ENCODE measurements at places on chromosomes 12 and 14.

DNA sequence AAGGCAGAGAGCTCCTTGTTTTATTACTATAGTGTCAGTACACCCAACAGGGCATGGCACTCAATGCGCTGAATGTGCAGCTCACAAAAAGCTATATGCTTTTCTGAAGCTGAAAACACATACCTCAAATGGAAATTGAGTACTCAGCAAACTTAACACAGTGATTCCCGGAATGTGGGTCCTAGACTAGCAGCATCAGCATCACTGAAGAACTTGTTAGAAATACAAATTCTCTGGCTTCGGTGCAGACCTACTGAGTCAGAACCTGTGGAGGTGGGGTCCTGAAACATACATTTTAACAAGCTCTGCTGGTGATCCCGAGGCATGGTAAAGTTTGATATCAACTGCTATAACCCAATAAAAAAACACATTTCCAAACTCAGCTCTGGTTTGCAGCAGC lies 14.9 kb downstream of the RERG start:
- DNase-seq = no peak

DNA sequence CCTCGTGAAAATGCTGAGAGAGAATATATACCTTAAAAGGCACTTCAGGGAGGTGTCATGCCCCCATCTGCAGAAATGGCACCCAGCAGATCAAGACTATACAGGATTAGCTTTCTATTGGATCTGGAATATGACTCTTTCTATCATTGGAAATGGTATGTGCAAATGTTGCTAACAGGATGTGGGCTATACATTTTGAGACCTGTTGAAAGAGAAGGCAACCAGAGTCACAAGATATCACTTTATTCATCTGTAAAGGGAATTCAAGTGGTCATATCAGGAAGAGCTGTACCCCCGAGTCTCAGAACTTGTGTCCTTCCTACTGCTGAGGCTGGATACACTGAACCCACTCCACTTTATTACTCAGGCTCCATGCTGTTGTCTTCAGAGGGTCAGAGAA lies 46.1 kb upstream of the FRMD6 start:
- DNase-seq = no peak

GRCh38 chr12:12081836-12082497 lies 11.2 kb downstream of the BCL2L14 start:
- no peak for DNase-seq

- DNase-seq = no peak
Measured at GRCh38 chr12:30977537-30978349, 51.2 kb downstream of the TSPAN11 start.

GRCh38 chr14:104595116-104595675 lies 9.4 kb downstream of the TMEM179 start:
- DNase-seq = no peak

DNA sequence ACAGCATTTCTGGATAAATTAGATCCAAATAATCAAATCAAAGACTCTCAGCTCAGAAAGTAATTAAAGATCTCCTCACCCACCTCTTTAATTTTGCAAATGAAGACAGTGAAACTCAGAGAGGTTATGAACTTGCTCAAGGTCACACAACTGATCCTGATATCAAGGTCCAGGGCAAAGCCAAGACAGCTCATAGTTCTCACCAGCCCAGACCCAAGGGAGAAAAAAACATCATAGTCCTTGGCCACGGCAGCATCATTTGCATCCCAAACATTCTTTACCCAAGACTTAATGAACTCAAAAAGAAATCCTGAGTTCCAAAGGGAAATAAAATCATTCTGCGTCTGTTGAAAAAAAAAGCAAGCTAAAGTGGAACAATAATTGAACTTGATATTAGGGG lies 112.1 kb downstream of the DAD1 start:
- no peak for DNase-seq

- DNase-seq = no peak
Measured at GRCh38 chr12:21571046-21571445, 33.6 kb downstream of the GYS2 start.

GRCh38 chr12:30450872-30451271 lies 244.8 kb downstream of the IPO8 start:
- no peak for DNase-seq

- no peak for DNase-seq
Measured at GRCh38 chr12:101826766-101827368, 3.9 kb downstream of the GNPTAB start.

DNA sequence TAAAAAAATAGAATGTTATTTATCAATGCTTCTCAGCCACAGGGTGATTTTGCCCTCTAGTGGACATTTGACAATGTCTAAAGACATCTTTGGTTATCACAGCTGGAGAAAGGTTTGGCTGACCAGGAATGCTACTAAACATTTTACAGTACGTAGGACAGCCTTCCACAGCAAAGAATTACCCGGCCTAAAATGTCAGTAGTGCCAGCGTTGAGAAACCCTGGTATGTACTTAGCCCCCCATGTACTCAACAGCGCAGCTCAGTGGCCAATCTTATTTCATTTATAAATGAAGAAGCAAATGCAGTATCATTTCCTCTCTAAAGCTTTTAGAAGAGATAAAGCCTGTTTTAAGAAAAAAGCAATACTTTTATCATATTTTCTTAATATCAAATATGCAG lies 5.8 kb downstream of the MARK3 start:
- DNase-seq = no peak

- DNase-seq = no peak
Measured at GRCh38 chr12:122107261-122107660, 28.7 kb downstream of the MLXIP start.

DNA sequence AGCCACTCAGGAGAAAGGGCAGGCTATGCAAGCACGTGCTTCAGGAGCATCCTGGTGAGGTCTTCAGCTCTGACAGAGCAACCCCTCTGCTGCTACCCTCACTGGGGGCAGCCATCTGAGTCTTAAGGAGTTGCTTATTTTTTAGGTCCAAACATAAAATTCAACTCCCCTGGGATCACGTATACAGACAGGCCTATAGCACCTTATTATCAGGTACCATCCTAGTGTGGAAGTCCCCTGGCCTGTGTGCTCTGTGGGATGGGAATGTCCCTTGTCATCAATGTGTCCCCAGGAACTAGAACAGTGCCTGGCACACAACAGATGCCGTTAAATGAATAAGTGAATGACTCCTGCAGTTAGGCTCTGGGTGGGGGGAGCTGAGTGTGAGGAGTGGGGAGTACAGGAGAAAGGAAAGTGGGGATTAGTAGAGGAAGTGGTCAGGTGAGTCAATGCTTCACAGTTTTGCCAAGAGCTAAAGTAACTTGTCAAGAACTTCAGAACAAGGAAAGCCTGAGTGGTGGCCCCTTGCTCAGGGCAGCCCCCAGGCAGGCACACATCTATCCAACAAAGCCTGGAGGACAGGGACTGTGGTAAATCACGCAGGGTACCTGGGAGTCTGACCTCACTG lies 33.5 kb downstream of the DAD1 start:
- no peak for DNase-seq

DNA sequence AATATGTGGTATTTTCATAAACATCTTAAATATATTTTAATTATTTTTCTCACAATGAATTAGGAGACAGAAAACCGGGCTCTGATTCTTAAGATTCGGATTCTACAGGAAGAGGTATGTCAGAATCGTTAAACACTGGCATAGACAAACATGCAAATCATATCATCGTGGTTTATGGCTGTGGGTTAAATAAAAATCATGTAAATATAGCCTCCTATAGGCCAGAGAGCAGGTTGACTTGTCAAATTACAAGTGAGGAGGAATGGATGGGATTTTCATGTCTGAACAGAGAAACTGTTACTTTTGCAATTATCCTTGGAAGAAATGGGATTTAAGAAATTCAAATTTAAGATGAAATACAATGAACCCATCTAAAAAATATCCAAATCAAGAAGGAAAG lies 74.9 kb upstream of the BCAT1 start:
- DNase-seq = no peak

- no peak for DNase-seq
Measured at GRCh38 chr12:57727758-57728395, 10.7 kb downstream of the AGAP2 start.

- no peak for DNase-seq
Measured at GRCh38 chr12:75483431-75483830, 2.9 kb downstream of the GLIPR1 start.

- DNase-seq = no peak
Measured at GRCh38 chr12:110732572-110732971, 10.1 kb downstream of the PPP1CC start.

DNA sequence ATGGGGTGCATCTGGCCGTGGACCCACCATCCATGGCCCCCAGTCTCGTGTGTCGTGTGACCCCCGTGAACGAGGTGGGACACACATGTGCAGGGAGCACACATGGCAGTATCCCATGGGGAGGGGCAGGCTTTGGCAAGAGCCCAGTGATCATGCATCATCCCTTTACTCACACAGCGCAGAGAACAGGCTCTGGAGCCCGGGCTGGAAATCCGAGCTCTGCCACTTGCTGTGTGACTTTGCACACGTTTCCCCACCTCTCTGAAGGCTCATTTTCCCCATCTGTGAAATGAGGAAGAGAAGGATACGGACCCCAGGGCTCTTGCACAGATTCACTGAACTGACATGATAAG lies 119.9 kb downstream of the PHETA1 start:
- no peak for DNase-seq

- DNase-seq = peak; percentile 72
Measured at GRCh38 chr12:120584343-120585149, 3.3 kb upstream of the POP5 start.

GRCh38 chr12:12724421-12725085 lies 7.4 kb downstream of the CDKN1B start:
- no peak for DNase-seq

- no peak for DNase-seq
Measured at GRCh38 chr14:70906793-70907175, 475 bp upstream of the PCNX1 start.

DNA sequence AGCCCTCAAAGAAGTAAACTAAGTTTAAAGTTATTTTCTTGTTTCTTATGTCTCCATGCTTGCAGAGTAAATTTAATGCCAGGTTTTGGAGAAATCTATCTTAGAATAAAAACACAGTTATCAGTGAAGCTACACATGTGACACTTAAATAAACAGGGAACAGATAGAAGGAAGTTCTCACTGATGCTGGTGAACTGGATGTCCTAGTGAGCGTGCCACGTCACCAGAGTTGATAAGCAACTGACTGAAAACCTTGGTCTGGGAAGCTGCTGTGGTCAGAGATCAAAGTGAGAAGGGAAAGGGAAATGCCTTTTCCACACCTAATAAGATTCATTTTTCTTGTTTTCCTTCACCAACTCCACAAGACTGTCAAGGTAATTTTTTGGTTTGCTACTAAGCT lies 74.8 kb upstream of the PCED1B start:
- no peak for DNase-seq

DNA sequence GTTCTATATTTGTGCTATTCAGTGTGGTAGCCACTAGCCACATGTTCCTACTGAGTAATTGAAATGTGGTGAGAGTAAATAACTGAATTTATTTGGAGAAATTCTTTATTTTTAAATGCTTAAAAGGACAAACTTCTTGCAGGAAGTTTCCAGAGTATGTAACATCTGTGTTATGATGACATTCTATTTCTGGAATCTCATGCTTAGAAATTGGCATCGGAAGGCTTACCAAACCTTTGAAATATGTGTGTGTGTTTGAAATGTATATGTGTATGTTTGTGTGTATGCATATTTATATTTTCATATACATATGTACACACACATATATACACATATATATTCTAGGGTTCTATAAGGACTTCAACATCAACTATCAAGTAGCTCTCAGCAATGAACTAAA lies 12.4 kb upstream of the WSCD2 start:
- DNase-seq = no peak

All from activated T-cell treated with anti-CD3 and anti-CD28 coated beads, Interleukin-2, amount 50 U/mL, for 24 hours (primary cell).